Hematopoietic multipotent progenitor cell treated with erythropoietin and hydrocortisone succinate and interleukin-3 and kit ligand, for 6 days (in vitro differentiated cells): ENCODE measurements at places on chromosomes 16 and 17.

DNA sequence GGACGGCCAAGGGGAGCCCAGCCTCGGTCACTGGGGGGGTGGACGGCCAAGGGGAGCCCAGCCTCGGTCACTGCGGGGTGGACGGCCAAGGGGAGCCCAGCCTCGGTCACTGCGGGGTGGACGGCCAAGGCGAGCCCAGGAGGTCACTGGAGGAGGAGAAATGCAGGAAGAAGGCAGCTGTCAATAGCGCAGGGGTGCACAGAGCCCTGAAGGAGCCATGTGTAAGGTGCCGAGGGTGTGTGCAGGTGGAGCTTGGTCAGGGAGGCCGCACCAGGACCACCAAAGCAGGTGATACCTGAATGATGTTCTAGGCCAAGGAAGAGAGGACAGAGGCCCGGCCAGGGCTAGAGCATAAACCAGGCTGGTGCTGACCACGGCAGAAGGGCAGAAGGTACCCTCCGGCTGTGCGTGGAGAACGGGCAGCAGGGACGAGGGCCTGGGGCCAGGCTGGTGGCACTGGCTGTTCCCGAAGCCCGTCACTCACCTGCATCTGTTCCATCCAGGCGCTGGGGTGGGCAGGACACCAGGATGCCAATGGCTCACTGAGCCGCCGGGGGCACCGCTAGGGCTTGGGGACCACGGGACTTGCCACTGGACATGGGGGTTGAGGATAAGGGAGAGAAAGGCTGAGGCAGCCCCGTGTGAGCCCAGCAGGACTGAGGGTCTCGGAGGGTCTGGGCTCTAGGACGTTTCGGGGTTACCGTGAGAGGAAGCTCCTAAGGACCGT, 5.9 kb upstream of the CCDC57 start:
- no peak for DNase-seq

GRCh38 chr17:67633751-67634211, 84.0 kb upstream of the NOL11 start:
- DNase-seq = no peak

DNA sequence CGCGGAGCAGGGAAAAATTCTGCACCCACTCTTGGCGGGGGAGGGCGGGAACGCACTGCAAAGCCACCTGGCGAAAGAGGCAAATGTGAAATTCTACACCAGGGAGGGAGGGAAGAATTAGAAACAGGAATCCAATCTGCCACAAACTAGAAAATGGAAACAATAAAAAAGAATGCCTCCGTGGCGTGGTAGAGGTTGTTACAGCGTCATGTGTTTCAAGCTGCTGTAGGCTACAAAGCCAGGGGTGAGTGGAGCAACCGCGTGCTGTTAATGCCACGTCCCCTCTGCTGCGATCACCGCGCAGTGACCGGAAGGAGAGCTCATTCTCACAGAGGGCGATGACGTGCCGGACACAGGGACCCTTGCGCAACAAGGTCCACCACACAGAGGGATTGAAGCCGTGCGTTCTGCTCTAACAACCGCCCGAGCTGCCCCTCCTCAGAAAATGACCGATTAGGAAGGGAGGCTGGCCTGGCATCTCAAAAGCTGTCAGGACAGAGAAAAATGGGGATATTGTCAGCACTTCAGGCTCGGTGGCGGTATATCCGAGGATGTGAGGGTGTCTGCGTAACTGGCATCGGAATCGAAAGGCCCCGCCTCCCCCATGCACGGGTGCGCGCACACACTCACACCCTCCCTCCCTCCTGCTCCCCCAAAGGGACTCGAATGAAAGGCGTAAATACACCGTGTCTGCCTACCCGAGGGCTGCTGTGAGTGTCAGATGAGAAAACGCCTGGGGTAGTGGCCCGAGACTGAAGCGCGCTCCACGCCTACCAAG, 70.8 kb upstream of the TNRC6C start:
- DNase-seq = peak; percentile 60

DNA sequence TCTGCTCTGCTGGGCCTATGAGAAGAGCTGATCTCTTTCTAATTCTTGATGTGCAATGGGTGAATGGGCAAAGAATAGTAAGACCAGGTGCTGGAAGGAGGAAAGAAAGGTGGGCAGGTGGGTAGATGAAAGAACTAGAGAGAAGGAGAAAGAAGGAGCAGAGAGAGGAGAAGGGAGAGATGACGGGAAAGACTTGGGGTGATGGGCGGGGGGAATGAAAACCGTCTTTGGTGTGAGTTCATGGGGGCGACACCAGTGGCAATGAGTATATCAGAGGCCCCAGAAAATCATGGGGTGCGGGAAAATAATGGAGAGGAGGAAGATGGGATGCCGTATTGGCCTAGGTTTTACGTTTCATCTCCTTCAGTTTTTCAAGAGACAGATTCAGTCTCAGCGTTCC, 128.8 kb upstream of the PLCG2 start:
- no peak for DNase-seq

GRCh38 chr17:9512323-9513168, 63.1 kb downstream of the STX8 start:
- no peak for DNase-seq

DNA sequence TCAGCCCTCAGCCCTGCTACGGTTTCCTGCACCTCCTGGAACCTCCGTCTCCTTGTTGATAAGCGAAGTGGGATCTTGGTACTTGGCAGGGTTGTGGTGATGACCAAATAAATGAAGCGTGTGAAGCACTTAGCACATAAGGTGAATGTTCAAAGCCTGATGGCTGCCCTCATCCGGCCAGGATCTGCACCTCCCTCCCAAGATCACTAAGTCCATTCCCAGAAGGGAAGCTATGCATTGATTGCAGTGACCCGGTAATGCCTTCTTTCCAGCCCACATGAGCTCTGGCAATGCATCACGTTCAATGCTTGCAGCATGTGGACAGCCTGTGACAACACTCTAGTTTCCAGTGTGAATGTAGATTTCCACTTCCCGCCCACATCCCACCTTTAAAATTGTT, 24.9 kb upstream of the RHOT1 start:
- DNase-seq = no peak

GRCh38 chr16:18041864-18042834, 294.4 kb downstream of the NPIPA8 start:
- no peak for DNase-seq

GRCh38 chr17:9101356-9101755, 80.0 kb downstream of the NTN1 start:
- DNase-seq = no peak

GRCh38 chr17:77836557-77837041, 121.9 kb upstream of the TNRC6C start:
- DNase-seq = no peak

DNA sequence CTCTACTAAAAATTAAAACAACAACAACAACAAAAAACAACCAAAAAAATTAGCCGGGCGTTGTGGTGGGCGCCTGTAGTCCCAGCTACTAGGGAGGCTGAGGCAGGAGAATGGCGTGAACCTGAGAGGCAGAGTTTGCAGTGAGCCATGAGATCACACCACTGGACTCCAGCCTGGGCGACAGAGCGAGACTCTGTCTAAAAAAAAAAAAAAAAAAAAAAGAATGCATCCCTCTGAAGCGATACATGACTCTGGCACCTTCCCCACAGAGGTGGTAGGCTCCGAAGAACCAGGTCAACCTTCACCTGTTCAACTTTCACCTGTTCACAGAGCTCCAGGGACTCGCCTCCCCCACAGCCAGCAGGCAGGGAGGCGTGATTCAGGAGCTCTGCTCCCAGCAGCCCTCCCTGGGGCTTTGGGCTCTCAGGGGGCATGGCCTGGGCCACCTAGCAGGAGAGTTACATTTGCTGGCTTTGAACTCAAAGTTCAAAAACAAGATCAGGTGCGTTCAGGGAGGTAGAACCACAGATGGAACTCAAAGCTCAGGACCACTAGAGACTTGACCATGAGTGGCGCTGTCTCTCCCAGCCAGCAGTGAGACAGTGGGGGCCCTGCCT, 5.6 kb downstream of the VAC14 start:
- no peak for DNase-seq

- DNase-seq = no peak
These were observed 129.9 kb upstream of the CIBAR2 start for GRCh38 chr16:85242140-85242539.

GRCh38 chr17:10156948-10157607, 41.3 kb downstream of the GAS7 start:
- DNase-seq = peak; percentile 69

GRCh38 chr16:79587897-79588296, 12.6 kb downstream of the MAF start:
- no peak for DNase-seq

- DNase-seq = peak; percentile 87
These were observed 432 bp downstream of the ZNF276 start for GRCh38 chr16:89721546-89722391.

GRCh38 chr16:88318521-88318920, 64.2 kb upstream of the ZNF469 start:
- DNase-seq = no peak

- DNase-seq = peak; percentile 47
These were observed 27.9 kb downstream of the NARF start for GRCh38 chr17:82486231-82487094.

DNA sequence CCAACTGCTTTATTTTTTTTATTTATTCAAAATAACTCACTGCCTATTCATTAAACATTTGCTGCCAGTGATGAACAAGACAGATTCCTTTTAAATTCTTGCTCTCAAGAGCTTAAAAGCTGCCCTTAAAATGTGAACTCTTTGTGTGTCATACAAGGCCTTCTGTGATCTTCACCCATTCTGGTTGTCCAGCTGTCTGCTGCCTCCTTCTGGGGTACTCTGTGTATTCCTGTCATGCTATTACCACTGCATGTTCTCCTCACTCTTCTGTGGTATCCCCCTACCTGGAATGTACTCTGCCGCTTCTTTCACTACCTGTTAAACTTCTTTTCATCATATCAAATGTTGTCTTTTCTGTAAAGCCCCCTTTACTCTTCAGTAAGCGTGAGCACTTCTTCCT, 165.8 kb downstream of the CHD9 start:
- peak; percentile 63 for DNase-seq

GRCh38 chr16:72410492-72410891, 238.5 kb upstream of the PMFBP1 start:
- no peak for DNase-seq

- no peak for DNase-seq
These were observed 43.3 kb downstream of the POLR3K start for GRCh38 chr16:9903-10665.

DNA sequence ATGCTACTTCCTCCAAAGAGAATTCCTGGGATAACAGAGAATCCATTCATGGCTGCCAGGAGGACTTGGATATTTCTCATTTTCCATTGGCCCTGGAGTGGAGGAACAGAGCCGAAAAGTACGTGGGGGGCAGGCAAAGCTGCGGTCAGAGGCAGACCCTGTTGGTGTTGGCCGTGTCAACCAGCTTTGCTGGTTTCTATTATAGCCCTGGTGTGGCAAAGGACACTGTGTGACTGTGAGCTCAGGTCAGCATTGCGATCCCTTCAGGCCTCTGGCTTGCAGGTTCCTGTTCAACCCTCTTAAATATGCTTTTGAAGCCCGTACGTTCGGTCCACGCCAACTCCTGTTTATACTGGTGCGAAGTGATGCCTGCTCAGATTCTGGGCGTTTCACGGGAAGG, 596.2 kb downstream of the MAF start:
- DNase-seq = no peak

DNA sequence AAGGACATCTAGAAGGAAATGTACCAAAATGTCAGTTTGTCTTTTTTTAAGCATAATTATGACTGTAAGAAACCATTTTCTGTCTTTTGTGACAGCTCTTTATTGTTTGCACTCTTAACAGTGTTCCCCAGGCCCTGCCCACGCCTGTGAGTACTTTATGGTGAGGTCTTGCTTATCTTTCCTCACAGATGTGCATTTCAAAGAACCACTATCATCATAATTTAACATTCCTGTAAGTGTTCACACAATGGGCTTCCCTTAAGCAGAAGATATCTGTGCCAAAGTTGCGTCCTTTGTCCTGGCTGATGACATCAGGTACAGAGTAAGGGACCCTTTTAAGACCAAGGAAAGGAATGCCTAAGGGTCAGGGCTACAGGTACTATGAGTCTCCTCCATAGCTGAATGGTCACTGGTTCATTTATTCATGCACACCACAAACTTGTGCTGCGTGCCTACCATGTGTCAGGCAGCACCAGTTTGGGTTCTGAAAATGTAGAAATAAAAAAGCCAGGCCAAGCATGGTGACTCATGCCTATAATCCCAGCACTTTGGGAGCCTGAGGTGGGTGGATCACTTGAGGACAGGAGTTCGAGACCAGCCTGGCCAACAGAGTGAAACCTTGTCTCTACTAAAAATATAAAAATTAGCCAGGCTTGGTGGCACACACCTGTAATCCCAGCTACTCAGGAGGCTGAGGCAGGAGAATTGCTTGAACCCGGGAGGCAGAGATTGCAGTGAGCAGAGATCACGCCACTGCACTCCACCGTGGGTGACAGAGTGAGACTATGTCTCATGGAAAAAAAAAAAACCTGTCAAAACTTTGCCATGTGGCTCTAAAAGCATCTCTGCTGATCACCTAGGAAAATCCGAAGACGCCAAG, 55.4 kb upstream of the NLK start:
- peak; percentile 98 for DNase-seq

DNA sequence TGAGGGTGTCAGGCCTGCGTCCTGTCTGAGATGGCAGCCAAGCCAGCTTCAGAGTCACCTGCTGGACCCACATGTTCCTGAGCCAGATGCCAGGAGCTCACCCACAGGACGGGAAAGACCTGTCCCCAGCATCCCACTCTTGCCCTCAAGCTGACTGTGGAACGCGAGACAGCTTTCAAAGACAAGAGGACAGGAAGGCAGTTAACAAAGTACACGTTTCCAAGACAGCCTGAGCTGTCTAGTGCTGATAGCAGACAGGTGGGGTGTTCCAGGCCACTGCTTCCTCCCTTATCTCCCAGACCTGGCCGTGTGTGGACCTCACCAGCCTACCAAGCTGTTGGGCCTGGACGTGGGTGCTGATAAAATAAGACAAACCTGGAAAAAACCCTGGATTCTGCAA, 13.2 kb downstream of the CMTM3 start:
- peak; percentile 77 for DNase-seq

- DNase-seq = no peak
These were observed 1.3 kb downstream of the USH1G start for GRCh38 chr17:74921769-74922168.

DNA sequence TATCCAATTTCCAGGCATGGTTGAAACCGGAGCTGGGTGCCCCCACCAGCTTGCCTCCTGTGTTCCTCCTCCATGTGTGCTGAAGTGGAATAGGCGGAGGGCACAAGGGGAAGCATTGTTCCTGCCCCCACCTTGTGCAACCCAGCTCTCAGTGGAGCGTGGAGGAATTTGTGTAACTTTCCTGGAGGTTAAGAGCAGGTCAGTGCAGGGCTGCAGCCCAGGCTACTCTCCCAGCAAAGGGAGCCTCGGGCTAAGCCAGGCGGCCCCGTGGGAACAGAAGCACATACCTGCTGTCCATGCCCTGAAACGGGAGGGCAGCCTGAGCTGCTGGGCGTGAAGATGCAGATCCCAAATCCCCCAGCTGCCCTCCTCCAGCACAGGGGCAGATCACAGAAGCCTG, 158.8 kb upstream of the LHX1 start:
- no peak for DNase-seq

DNA sequence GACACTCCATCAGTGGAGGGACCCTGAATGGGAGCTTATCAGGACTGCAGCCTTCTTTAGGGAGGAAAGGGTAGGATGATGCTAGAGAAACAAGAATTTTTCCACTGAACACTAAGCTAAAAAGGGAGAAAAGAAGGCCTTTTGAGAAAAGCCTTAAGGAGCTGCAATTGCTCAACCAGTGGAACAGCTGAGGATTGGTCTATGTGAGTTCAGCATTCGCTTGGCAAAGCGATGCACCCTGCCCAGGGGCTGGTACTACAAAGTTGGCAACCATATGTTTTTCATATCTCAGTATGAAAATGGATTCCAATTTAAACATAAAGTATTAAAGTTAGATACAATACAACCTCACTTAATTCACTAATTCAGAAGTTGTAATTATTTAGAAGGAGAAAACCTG, 117.8 kb upstream of the FAM20A start:
- no peak for DNase-seq

GRCh38 chr17:18129041-18129502, 20.5 kb downstream of the MYO15A start:
- no peak for DNase-seq
